NB4 (cell line): ENCODE measurements at places on chromosomes 16 and 17.

- DNase-seq, result peak; percentile 42
Observed at GRCh38 chr17:21029036-21029435, 13.8 kb downstream of the USP22 start.

DNA sequence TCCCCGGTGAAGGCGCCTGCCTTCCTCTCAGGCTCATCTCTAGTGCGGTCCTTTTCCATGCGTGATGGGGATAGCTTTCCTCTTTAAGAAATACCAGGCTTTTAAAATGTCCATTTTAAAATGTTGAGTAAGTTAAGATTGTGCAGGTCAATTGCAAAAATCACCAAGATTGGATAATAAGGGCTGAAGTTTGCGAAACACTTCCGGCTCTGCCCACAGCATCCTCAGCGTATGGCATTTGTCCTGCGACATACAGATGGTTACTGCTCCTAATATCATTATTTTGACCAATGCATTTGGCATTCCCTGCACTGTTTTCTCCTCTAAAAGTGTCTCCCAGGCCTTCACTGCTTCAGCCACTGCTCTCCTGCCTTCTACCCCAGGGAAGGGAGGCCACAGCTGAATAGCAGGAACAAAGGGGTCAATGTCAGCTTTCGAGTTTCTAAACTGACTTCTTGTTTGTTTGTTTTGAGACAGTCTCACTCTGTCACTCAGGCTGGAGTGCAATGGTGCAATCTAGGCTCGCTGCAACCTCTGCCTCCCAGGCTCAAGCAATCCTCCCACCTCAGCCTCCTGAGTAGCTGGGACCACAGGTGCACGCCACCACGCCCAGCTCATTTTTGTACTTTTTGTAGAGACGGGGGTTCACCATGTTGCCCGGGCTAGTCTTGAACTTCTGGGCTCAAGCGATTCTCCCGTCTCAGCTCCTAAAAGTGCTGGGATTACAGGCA, 91.9 kb downstream of the CRISPLD2 start:
- DNase-seq, result peak; percentile 92

GRCh38 chr16:62036802-62037135, 531 bp upstream of the CDH8 start:
- no peak for DNase-seq

GRCh38 chr17:41020336-41020735, 6.7 kb downstream of the KRTAP1-5 start:
- DNase-seq, result no peak

DNA sequence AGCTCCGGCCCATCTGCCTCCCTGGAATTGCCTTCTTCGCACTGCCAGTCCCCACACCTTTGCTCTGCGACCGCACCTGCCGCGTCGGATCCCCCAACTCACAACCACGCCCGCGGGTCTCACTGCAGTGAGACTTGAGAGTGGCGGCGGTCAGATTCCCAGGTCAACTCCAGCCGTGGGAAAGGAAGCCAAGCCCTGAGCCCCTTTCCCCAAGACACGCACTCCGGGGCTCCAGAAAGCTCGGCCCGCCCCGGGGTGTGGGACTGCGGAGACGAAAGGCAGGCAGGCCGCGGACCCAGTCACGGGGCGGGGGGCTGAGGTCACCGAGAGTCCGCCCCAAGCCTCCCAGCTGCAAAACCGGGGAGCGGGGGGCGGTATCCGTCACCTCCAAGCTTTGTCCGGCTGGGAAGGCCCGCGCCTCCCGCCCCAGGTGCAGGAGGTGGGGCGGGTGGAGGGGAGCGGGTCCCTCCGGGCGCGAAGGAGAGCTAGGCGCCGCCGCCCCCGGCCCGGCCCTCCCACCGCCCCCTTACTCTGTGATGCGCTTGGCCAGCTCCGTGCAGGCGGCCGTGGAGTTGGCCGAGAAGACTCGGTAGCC, 615 bp downstream of the PRPSAP1 start:
- DNase-seq, result no peak

DNA sequence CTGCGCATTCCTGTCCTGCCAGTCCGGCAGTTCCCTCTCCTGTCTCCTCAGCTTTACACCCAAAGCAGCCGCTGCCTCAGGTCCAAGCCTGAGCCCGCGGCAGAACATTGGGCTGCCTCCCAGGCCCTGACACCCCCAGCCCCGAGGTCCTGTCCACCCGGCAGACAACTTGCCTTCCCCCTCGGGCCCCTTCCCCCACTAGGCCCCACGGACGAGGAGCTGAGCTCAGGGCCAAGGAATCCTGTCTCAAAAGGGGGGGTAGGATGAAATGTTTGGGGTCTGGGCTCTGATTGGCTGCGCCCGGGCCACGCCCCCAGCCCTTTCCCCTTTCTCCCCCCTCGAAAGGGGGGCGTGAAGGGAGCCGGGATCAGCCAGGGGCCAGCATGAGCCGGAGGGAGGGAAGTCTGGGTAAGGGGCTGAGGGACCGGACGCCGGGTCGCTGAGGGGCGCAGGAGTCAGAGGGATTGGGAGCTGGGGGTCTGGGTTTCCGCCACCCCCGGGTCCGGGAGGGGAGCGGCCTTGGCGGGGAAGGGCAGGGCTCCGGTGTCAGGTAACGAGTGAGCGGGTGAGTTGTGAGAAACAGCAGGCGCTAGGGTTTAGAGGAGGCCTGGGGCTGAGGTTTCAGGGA, at the start of gene CTF1:
CTF1 (plus strand) TSS at position 354 of the 628 bp plus-strand sequence; CDS start at position 384, 30 bp downstream.
- DNase-seq, result no peak

GRCh38 chr16:49740256-49740655, 115.7 kb downstream of the ZNF423 start:
- no peak for DNase-seq

- DNase-seq, result peak; percentile 91
Observed at GRCh38 chr17:45143767-45144198, 4.5 kb upstream of the HEXIM1 start.
